ENCODE measurements at places on chromosomes 4 and X.

- no peak for DNase-seq
These were observed 36.7 kb upstream of the MXD4 start for GRCh38 chr4:2298532-2298991.

GRCh38 chr4:94758141-94758699 is 465 bp downstream of the BMPR1B start:
- DNase-seq: no peak

- peak; percentile 87 for DNase-seq
These were observed 89.6 kb upstream of the PRPS2 start for GRCh38 chrX:12701628-12702027.

- no peak for DNase-seq
These were observed 71.3 kb downstream of the MAP3K15 start for GRCh38 chrX:19443869-19444526.

DNA sequence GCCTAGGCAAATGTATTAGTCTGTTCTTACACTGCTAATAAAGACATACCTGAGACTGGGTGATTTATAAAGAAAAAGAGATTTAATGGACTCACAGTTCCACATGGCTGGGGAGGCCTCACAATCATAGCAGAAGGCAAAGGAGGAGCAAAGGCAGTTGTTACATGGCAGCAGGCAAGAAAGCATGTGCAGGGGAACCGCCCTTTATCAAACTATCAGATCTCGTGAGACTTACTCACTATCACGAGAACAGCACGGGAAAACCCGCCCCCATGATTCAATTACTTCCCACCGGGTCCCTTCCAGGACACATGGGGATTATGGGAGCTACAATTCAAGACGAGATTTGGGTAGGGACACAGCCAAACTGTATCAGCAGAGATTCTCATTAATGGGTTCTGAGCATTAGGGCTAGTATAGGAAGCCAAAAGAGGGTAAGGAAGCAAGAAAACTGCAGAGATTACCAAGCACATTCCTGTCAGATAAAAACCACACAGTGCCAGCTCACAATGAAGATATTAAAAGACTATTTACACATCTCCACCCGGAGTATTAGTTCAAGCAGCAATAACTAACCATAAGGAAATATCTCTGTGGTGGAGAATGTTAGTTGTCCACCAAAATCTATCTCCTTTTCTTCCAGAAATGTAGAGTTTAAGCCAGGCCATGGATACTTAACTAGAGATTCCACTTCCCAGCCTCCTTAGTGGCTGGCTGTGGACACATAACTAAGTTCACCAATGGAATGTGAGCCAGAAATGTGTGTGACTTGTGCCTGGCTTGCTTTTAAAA is 61.2 kb upstream of the HOPX start:
- DNase-seq: no peak

DNA sequence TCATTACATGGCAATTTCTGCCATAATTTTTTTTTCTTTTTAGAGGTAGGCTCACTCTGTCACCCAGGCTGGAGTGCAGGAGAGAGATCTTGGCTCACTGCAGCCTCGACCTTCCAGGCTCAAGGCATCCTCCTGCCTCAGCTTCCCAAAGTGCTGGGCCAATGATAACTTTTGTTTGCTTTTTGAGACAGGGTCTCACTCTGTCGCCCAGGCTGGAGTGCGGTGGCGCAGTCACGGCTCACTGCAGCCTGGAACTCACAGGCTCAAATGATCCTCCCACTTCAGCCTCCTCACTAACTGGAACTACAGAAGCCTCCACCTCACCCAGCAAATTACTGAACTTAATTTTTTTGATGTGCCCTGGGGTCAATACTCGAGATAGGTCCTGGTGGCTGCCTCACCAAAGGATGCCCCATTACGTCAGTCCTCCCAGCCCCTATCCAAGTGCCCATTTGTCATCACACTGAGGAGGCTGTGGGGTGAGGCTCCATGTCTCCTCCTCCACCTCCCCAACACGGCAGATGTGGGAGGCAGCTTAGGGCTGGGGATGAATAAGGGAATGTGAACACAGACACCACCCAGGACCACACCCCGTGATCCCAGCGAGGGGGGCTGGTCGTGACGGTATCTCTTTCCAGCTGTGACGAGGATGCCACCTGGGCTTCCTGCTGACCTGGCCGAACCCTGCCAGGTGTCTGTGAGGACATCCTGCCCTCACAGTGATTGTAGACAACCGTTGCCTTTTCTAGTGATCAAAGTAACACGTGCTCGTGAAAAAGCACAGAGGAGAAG is 12.4 kb upstream of the NKX1-1 start:
- DNase-seq: no peak

DNA sequence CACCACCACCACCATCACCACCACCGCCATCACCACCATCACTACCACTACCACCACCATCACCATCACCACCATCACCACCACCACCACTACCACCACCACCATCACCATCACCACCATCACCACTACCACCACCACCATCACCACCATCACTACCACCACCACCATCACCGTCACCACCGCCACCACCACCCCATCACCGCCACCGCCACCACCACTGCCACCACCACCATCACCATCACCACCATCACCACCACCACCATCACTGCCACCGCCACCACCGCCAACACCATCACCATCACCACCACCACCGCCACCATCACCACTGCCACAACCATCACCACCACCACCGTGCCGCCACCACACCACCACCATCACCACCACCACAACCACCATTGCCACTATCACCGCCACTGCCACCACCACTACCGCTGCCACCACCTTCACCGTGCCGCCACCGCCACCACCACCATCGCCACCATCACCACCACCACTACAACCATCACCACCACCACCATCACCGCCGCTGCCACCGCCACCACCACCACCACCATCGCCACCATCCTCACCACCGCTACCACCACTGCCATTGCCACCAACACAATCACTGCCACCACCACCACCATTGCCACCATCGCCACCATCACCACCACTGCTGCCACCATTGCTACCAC is 1511.3 kb upstream of the AGA start:
- DNase-seq: no peak

All from NCI-H1092 treated with DMSO at 0.1 percent for 48 hours (cell line).